ENCODE measurements at places on chromosomes 11 and 22.

DNA sequence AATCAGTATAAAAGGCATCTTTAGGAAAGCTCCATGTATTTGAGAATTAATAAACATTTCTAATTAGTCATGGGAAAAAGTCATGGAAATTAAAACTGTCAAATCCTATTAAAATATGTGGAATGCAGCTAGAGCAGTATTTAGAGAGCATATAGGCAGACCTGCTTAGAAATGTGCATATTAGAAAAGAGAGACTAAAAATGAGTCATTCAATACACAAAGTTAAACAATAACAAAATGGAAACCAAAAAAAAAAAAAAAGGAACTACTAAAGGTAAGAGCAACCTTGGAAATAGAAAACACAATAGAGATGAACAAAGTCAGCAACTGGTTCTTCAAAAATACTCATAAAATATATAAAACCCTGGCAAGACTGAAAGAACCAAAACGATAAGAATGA, 59.7 kb upstream of the RASSF10 start:
- no peaks in the 10 kb centered on the region for H3K27me3 ChIP-seq
- H3K4me3 ChIP-seq, result no peak overlapping the region
- no peak overlapping the region for H3K27ac ChIP-seq
- DNase-seq, result no peak
- no peaks in the 10 kb centered on the region for H3K36me3 ChIP-seq

DNA sequence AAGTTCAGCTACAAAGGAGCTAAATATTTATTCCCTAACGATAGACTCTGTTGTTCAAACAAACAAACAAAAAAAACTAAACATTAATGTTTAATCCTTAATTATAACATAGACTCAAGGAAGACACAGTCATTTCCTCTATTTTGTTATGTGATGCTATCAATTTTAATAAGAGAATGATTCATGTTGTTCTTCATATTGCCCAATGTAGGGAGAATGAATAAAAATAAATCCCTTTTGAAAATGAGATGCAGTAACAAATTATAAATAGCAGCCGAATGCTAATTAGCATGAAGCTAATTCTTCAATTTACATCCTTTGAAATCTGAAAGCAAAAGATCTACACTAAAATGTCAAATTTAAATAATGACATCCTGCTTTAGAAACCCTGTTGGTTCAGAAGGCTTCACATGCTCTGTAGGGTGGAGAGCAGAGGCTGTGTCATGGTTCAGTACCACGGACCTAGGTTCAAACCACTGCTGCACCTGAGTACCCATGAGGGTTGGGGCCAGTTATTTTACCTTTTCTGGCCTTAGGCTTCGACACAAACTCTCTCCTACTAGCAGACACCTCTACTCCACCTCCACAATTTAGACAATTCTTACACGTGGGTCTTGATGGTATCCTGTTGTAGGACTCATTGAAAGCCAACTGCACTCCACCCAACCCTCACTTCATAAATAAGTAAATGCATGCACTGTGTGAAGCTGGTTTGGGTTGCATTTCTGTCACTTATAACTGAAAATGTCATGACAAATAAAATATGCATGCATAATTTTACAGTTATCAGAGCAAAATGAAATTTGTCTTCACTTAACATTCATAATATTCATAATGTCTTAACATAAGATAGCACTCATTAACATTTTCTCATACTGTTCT, 89.0 kb downstream of the RRAS2 start:
- no peaks in the 10 kb centered on the region for H3K27me3 ChIP-seq
- H3K4me1 ChIP-seq, result 0 out of 2 replicates have a peak, but pooled peaks cover 1% of the 10 kb centered on the region
- H3K27ac ChIP-seq, result no peak overlapping the region
- H3K36me3 ChIP-seq, result peaks cover 6% of the 10 kb centered on the region
- H3K4me3 ChIP-seq, result no peak overlapping the region

GRCh38 chr11:1780700-1781592, 17.2 kb upstream of the CTSD start:
- no peak overlapping the region for H3K4me3 ChIP-seq
- no peak for DNase-seq
- peaks cover 1% of the 10 kb centered on the region for H3K4me1 ChIP-seq
- H3K36me3 ChIP-seq, result no peaks in the 10 kb centered on the region
- H3K27ac ChIP-seq, result no peak overlapping the region
- H3K27me3 ChIP-seq, result no peaks in the 10 kb centered on the region

DNA sequence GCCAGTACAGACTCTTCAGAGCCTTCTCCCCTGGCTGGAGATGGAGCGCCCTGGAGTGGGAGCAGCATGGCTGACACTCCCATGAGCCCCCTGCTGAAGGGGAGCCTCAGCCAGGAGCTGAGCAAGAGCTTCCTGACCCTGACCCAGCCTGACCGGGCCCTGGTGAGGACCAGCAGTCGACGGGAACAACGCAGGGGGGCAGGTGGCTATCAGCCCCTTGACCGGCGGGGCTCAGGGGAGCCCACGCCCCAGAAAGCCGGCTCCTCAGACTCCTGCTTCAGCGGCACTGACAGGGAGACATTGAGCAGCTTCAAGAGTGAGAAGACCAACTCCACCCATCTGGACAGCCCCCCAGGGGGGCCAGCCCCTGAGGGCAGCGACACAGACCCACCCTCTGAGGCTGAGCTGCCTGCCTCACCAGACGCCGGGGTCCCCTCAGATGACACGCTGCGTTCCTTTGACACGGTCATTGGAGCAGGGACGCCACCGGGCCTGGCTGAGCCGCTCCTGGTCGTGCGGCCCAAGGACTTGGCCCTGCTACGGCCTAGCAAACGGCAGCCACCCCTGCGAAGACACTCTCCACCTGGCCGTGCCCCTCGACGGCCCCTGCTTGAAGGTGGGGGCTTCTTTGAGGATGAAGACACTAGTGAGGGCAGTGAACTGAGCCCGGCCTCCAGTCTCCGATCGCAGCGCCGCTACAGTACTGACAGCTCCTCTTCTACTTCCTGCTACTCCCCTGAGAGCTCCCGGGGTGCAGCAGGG, 2.6 kb downstream of the PCNX3 start:
- no peaks in the 10 kb centered on the region for H3K27me3 ChIP-seq
- H3K4me1 ChIP-seq, result peaks cover 4% of the 10 kb centered on the region
- no peak for DNase-seq
- no peak overlapping the region for H3K4me3 ChIP-seq

GRCh38 chr11:124329787-124330478, 9.9 kb upstream of the OR8D2 start:
- no peaks in the 10 kb centered on the region for H3K36me3 ChIP-seq
- H3K27ac ChIP-seq, result no peak overlapping the region
- H3K27me3 ChIP-seq, result no peaks in the 10 kb centered on the region
- DNase-seq, result no peak

GRCh38 chr11:69035946-69036340, 12.8 kb upstream of the TPCN2 start:
- H3K4me3 ChIP-seq, result no peak overlapping the region
- no peaks in the 10 kb centered on the region for H3K36me3 ChIP-seq
- DNase-seq, result no peak

GRCh38 chr22:48345631-48346030, 1482.0 kb downstream of the BRD1 start:
- no peak for DNase-seq
- no peaks in the 10 kb centered on the region for H3K4me1 ChIP-seq
- no peaks in the 10 kb centered on the region for H3K36me3 ChIP-seq
- no peak overlapping the region for H3K4me3 ChIP-seq

GRCh38 chr11:128962896-128963295, 20.2 kb upstream of the TP53AIP1 start:
- no peaks in the 10 kb centered on the region for H3K27me3 ChIP-seq
- H3K4me1 ChIP-seq, result no peaks in the 10 kb centered on the region
- H3K4me3 ChIP-seq, result no peak overlapping the region
- DNase-seq, result no peak
- no peak overlapping the region for H3K27ac ChIP-seq

DNA sequence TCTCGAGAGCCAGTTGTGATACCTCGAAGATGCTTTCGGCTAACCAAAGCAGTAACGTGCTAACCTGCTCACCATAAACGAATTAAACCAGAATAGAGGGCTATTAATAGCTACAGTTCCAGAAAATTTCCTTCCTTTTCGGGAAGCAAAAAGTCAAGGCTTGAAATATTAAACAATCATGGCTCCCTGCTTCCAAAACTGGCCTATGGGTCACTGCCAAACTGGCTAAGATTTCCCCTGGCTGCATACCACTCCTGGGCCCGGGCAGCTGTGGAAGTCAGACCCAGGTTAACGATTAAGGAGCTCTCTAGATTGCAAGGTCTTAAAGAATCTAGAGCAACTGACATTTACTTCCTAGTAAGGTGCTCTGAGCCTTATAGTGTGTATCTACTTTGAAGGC, 1.7 kb downstream of the AMOTL1 start:
- no peak for DNase-seq
- peaks cover 27% of the 10 kb centered on the region for H3K27me3 ChIP-seq
- H3K4me3 ChIP-seq, result peak overlapping the region; percentile 85
- H3K4me1 ChIP-seq, result no peaks in the 10 kb centered on the region
- H3K36me3 ChIP-seq, result no peaks in the 10 kb centered on the region
- no peak overlapping the region for H3K27ac ChIP-seq

DNA sequence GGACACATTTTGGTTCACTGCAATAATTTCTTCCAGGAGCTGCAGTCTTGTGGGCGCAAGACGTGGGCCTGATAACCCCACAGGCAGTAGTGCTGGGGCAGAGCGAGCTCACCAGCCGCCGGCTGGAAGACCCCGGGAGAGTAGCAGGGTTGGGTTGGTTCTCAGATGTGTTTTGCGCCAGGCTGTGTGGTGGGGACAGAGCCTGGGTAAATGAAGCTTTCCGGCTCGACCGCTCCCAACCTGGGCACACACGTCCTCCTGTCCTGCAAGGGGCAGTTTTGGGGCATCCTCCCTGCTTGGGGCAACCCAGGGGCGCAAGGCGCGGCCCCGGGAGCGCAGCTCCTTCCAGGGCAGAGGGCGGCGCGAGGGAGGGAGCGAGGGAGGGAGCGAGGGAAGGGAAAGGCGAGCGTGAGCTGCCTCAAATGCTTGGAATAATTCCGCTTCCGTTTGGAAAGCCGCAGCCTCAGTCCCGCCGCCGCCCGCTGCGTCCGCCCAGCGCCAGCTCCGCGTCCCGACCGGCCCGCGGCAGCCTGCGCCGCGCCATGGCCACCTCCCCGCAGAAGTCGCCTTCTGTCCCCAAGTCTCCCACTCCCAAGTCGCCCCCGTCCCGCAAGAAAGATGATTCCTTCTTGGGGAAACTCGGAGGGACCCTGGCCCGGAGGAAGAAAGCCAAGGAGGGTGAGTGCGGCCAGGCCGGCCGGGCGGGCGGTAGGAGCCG, at the start of gene PARVA:
PARVA (plus strand) TSS at position 466 of the 718 bp plus-strand sequence; CDS start at position 543, 77 bp downstream.
- no peaks in the 10 kb centered on the region for H3K36me3 ChIP-seq
- H3K27me3 ChIP-seq, result no peaks in the 10 kb centered on the region
- no peak within 1 kb of the TSS for H3K27ac ChIP-seq
- 0 out of 2 replicates have a peak, but pooled peaks cover 3% of the 10 kb centered on the region for H3K4me1 ChIP-seq
- no peak for DNase-seq

Measured in iPS DF 6.9 (cell line).